Fibroblast of lung (primary cell): ENCODE measurements at places on chromosomes 16 and 17.
A peak's percentile ranks its signal among the peaks of the same experiment; 100 is the strongest.

- peak; percentile 85 for DNase-seq
Measured at GRCh38 chr17:1413281-1413791, 13.3 kb upstream of the YWHAE start.

- DNase-seq, result no peak
Measured at GRCh38 chr16:30604316-30604947, 5.8 kb downstream of the ZNF689 start.

DNA sequence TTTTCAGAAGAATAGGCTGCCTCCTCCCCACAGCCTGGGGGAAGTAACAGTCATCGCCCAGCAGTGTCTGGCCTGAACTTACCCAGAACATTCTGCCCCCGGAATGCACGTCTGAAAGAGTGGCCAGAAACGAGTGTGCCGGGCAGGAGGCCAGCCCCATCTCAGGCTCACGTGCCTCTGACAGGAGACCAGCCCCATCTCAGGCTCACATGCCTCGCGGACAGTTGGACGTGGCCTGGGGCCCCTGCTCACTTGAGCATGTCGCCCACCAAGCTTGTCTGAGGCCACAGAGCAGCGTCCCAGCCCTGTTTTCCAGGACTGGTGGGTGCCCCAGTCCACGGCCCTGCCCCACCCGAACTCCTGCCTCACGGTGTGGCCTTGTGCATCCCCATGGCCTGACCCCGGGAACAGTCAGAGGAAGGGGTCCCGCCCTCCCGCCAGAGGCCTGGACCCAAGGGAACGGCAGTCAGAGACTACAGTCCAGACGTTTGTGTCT lies 16.3 kb upstream of the CDH15 start:
- peak; percentile 60 for DNase-seq

DNA sequence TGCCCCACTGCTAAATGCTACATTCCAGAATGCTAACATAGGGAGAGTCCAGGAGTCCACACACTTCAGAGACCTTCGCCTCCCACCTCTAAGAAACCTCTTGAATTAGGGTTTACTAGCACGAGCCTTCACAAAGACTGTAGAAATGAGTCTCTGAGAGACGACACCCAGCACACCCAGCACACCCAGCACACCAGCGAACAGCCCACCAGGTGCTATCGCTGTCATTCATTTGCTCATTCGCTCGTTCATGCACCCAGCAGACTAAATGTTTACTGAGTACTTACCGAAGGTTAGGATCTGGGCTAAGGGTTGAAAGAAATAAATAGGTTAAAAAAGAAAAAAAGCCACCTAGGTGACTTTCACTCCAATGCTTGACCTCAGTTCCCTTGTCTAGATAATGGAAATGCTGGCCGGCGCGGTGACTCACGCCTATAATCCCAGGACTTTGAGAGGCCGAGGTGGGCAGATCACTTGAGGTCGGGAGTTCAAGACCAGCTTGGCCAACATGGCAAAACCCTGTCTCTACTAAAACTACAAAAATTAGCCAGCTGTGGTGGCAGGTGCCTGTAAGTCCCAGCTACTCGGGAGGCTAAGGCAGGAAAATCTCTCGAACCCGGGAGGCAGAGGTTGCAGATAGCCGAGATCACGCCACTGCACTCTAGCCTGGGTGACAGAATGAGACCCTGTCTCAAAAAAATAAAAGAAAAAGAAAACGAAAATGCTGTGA lies 100.8 kb downstream of the ADCY9 start:
- DNase-seq, result no peak

DNA sequence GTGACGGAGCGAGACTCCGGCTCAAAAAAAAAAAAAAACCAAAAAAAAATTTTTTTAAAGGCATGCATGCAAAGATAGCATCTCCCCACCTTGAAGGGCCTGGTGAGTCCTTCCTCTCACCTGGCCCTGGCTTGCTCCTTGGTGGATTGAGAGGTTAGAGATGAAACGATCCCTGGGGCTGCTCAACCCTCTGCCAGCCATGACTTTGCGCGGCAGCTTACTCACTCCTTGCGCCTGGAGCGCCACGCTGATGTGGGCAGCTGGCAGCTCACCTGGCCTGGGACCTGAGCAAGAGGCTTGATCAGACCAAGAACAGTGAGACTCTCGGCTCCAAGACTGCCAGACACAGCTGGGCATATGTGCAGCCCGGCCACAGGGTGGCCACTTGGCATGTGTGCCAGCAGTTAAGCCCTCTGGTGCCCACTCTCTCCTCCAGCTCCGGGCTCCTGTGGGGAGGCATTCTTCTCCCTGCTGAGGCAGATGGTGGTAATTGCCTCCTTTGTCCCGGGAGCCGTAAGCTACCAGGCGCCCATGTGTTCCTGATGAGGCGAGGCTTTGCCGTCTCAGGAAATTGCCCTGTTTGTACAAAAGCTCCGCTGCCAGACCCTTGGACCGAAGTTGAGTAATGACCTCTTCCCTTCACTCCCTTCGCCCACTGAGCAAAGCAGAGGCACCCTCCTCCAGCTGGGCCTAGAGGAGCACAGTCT lies 5.1 kb upstream of the EVPL start:
- no peak for DNase-seq

DNA sequence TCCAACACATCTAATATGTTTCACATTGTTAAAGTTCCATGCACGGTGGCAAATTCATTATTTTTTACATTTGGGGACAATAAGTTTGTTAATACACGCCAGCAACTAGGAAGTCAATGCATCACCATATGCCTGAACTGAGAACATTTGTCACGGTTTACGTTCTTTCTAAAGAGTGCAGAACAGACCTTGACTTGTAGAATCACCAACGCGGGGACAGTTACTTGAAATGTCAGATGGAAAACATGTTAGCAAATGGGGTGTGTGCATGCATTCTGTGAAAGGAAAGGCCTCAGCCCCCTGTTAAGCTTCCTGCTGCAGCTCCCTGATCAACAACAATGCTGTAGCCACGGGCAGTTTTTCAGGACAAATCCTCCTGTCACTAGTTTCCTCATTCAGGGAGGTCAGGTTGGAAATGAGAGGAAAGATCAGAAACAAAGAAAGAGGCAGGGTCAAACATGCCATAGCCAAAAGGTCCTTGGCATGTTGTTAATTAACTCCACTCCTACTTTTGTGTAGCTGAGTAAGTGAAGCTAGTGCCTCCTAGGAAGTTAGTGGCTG lies 18.4 kb downstream of the SMIM36 start:
- no peak for DNase-seq

DNA sequence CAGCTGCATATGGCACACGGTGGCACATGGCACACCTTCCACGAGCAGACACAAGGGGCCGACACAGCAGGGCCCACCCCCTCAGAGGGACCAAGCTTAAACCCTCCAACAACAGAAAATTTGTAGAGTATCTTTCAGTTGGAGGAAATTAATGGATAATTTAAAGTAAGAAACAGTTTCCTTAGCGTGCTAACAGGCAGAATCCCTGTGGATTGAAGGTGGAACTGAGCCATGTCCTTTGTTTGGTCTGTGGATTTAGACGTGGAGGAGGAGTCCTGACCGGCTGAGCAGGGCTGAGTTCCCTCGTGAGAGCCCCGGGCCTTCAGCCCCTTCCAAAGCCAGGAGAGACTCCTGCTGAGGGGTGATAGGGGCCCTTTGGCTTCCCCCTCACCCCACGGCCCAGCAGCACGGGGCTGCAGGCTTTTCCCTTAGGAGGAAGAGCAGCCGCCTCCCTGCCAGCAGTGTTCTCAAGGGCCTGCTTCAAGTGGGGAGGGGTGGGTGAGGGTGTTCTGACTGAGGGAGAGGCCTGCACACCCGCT lies 1.4 kb upstream of the CYB561 start:
- DNase-seq, result no peak

DNA sequence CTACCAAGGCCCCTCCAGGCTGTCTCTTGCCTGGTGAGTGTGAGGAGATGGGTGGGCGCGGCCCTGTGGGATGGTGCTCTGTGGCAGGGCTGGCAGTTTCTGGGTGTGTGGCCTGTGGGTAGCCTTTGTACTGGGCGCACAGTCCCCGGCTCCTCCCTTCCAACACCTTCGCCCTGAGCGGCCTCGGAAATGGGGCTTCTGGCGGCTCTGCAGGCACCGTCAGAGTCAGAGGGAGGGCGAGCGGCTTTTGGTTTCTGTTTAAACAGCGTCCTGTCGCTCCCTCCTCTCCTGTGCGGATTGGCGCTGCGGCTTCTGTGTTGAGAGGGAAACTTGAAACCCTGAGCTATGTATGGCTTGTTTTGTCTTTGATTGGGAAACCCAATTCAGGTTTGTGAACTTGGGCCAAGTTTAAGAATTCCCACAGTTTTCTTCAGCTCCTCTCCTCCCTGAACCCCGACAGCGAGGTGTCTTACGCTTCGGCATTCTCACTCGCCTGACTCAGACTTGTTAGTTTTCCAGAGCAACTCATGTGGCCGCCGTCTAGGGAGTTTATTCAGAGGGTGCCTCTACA lies 8.3 kb upstream of the ZNF750 start:
- peak; percentile 82 for DNase-seq

DNA sequence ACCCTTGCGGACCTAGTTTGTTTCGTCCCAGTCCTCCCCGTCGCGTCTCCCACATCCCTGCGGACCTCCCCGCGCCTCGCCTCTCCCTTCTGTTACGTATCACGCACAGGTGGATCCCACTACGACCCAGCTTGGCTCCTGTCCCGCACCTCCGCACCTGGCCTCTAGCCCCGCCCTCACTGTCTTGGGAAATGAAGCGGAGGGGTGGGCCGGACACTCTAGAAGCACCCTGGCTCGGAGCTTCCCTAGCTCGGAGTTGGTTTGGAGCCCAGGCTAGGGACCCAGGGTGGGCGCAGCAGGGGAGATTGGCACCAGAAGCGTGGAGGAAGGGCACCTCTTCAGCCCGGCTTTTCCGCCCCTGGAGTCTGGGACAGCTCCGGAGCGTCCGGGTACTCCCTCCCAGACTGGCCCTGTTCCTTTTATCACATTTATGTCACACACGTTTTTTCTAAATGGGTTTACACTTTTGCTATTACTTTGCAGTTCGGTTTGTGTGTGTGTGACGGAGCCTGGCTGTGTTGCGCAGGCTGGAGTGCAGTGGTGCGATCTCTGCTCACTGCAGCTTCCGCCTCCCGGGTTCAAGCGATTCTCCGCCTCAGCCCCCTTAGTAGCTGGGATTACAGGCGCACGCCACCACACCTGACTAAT lies 1.4 kb upstream of the CEMP1 start:
- peak; percentile 52 for DNase-seq

DNA sequence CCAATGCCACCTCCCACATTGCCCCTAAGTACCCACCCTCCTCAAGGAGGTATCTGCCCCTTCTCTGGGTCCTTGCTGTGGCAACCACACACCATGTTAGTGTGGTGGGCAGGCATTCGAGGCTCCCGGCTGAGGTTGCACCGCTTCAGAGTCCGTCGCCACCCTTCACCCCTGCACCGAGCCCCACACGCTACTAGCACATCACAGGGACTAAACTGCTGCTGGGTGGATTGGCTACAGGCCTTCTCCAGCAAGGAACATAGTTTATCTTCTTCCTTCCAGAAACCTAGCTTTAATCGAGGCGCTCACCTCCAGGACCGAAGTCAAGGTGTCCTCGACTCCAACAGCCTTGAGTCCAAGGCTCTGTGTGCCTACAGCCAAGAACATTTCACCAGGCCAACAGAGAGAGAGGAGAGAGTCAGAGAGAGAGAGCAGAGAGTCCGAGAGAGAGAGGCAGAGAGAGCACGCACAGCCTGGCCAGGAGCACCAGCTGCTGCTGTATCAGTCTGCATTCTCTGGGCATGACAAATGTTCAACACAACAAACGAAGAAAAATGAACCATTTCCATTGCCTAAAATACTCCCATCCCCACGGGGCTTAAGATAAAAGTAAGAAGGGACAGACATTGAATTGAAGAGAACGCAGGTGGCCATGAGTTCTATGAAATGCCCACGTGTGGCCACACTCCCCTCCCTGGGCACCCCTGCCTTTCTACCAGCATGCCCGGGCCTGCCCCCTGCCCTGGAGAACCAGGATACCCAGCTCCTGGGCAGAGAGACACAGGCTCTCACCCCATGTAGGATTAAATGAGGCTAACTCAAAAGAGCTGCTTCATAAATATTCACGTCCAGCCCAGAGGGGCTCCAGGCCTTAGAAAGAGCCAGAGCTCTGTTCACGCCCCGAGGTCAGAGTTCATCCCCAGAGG lies 94.9 kb downstream of the RBFOX3 start:
- DNase-seq, result no peak

- DNase-seq, result no peak
Measured at GRCh38 chr16:83273504-83274173, 534.1 kb upstream of the HSBP1 start.

GRCh38 chr16:13231365-13231764 lies 330.0 kb downstream of the SHISA9 start:
- DNase-seq, result peak; percentile 3

DNA sequence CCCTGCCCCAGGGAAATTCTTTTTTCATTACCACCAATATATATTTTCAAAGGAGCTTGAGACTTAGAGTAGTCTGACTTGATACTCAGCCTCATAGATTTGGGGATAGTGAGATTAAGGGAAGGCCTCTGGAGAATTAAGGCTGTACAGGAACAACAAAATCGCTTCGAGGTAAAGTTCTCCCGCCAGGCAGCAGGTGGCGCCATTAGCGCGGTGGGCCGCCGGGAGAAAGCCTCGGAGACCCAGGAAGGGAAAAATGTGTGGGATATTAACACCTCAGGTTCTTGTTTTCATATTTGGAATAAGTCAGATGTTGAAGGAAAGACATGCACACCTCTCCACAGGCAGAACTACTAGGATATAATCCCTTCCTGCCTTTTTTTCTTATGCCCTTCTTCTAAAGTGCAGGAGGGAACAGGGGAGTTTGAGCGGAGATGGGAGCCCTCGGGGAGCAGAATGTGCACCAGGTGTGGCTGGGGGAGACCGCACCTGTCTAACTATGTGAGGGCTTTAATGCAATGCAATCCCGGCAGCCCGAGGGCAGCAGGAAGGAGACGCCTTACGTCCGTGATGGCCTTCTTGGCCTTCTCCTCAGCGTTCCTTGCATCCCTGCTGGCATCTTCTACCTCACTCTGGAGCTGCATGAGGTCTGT lies 25.9 kb downstream of the MYH3 start:
- DNase-seq, result peak; percentile 26

DNA sequence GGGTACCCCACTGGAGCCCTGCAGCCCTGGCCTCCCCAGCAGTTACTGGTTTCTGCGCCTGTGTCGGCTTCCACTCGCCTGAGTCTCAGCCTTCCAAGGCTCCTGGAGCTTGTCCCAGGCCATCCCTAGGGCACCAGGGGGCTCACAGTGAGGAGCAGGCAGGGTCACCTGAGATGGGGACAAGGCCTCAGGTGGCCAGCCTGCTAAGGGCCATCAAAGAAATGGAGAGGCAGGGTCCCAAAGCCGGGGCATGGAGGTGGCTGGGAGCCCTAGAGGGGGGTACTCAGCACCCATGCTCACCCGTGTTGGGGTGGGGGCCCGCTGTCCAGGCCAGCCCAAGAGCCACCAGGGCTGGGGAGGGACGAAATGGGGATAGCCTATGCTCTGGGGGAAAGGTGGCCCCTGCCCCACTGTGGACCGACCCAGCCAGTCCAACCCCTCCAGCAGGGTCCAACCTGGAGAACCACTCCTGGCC lies 1.3 kb downstream of the FASN start:
- no peak for DNase-seq
